ENCODE measurements at places on chromosomes 2 and 18.
A peak's percentile ranks its signal among the peaks of the same experiment; 100 is the strongest.

DNA sequence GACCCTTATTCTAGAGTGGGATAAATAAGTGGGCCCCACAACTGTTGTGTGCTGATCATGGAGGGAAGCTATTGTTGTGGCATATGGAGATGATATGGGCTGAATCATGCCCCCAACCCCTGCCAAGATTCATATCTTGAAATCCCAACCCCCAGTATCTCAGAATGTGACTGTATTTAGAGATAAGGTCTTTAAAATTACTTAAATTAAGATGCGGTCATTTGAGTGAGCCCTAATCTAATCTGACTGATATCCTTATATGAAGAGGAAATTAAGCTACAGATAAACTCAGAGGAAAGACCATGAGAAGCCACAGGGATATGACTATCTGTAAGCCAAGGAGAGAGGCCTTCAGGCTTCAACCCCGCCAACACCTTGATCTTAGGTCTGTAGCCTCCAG lies 188.3 kb upstream of the RND3 start:
- no peak for DNase-seq

GRCh38 chr18:36931106-36931505 lies 102.2 kb downstream of the KIAA1328 start:
- DNase-seq: no peak

DNA sequence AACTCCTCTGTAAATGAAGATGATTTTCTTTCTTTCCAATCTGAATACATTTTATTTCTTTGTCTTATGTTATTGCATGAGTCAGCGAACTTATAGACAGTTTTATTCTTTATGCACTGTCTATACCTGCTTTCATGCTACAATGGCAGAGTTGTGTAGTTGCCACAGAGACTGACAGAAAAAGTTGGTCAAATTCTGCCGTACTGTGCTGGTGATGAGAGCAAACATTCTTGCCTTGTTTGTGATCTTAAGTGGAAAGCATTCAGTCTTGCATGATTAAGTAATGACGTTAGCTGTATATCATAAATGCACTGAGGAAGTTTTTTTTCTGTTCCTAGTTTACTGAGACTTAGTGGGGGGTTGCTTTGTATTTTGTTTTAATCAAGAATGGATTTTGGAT lies 32.9 kb downstream of the ZC3H15 start:
- no peak for DNase-seq

DNA sequence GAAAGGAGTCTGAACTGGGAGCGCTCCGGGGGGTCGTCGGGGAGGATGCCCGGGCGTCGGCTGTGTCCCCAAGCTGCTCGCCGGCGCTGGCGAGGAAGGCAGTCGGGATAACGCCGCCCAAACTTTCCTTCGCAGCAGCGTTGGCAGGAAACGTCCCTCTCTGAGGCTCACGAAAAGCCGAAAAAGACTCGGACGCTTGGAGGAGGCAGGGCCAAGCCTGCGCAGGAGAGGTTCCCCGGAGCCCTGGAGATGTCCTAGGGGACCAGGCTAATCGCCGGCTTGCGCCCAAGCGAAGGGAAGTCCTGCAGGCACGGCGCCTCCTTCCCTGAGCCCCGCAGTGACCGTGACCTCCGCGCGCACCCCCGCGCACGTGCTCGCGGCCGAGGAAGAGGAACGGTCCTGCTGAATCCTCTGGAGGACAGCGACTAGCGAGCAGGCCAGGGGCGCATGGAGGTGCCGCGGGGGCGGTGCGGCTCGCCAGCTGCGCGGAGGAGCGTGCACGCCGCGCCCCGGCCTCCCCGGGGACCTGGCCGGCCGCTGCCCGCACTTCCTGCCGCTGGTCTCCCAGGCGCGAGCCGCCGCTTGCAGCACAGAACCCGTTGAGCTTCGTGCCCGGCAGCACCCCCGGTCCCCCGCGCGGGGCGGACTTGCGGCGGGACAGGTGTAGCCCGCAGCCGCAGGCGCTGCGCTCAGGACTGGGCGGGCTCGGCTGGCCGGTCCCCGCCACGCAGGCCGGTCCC lies at the start of gene SH3RF3:
TSS of gene SH3RF3 (plus strand) at position 590 of the 740 bp plus-strand sequence.
- no peak for DNase-seq

DNA sequence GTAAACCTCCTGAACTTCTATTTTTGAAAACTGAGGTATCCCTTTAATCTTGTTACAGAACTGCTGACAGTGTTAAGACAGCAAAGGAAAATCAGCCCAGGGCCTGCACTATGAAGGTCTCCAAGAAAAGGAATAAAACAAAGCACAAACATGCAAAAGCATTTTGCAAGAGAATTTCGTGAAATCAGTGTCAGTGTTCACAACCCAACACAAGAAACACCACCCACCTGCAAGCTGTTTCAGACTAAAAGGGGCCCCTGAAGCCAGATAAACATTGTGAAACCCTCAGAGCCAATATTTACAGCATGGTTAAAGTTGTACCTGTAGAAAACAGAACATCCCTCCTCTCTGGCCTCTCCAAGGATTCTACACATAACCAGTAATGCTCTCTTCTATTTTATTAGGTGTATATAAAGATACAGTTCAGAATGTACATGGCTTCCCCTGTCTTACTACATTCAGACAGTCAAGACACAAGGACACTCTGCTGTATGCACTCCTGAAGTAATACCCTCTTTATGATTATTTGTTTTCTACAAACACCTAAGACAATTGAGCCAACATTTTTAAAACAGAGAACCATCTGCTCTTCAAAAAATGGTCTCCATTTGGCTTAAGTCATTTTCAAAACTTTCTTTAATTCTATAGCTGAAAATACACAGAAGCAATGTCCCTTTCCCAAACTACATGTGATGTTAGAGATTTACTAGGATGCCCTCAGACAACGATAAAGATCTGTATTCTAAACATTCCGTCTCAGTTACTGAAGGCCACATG lies 149.5 kb upstream of the ZFP36L2 start:
- DNase-seq: no peak

DNA sequence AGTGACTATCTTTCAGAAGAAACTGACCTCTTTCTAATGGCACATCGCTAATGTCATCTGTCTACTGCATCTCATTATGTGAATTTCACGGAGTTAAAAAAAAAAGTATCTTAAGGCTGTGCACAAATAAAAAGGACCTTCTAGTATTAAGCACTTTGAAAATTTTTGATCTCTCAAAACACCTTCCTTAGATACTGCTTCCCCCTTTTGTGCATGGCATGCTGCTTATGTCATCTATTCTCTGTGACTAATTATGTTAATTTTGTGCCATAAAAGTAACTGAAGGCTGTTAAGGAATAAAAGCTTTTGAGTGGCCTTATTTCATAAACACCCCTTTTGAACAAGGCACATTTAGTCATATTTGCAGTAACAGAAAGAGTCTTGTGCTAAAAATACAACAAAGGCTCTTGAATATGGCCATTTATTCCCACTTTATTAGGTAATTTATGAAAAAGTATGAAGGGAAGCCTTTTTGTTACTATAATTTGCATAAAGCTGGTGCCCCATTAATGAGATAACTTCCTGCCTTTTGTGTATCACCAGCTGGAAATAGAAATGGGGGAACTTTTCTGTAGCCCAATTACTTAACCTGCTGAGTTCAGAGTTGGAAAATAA lies 1412.0 kb upstream of the ZEB2 start:
- DNase-seq: no peak

DNA sequence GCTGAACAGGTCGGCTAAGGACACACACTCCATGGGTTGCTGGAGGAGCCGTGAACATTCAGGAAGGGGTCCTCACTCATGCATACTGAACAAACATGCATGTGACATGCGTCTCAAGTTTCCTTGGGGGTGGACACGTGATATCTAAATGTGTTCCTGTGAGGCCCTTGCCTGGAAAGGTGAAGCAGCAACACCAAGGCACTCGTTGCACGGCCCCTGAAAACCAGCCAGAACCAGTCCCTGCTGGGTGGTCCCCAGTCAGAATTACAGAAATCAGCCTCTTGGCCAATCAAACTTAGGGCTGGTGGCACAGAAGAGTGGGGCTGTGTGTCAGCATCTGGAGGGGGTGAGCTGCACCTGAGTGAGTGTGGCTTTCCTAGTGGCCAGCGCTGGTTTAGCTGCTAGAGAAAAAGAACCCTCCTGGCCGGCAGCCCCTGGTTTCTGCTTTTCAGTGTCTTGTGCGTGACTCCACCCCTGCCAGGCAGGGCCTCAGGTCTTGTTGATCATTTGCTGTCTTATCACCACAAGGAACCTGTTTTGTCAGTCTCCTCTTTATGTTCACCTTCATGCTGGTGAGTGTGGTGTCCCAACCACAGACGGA lies 3.2 kb upstream of the AQP12B start:
- no peak for DNase-seq

- DNase-seq: peak; percentile 83
Observed at GRCh38 chr2:84938194-84938879, 32.6 kb upstream of the KCMF1 start.

GRCh38 chr2:233789554-233789953 lies 11.4 kb downstream of the MROH2A start:
- DNase-seq: no peak

GRCh38 chr2:169509298-169509885 lies at the start of gene KLHL41:
TSS of gene KLHL41 (plus strand) at chr2:169509702. CDS start at chr2:169509779, 77 bp downstream.
- DNase-seq: no peak

DNA sequence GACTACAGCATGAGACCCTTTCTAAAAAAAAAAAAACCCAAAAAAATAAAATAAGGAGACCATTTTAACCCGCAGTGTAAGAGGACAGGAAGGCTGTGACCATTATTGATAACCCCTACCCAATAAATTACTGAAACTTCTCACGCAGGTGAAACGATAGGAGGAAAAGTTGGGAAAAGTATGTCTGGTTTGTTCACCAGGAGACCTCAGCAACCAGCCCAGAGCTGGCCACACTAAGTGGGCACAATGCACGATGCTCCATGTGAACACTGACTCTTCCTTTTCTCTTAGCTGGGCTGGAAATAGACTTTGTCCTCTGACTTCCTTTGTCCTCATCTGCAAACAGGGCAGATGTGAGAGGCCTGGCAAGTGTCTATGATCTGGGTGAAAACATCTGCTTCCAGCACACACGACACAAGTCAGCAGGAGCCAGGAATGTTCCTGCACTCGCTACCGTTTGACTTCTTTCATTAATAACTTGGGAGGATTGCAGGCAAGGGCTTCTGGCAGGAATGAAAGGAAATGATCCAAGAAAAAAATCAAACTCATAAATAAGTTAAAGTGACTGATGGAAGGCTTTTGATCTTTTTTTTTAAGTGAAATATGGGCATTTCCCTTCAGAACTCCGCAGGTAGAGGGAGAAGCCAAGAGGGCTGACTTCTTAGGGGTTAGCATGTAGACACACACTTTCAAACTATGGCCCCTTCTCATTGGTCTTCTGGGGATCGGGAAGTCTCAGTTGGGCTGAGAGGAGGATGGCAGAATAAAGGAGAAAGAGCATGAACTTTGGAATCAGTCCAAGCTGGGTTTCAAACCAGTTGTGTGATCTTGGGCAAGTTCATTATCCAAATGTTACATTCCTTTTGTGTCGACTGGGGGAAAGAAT lies 137.4 kb upstream of the MYCN start:
- DNase-seq: no peak

GRCh38 chr2:169395821-169396374 lies 33.6 kb upstream of the LRP2 start:
- no peak for DNase-seq

GRCh38 chr2:199833525-199833924 lies 17.5 kb downstream of the FTCDNL1 start:
- no peak for DNase-seq

DNA sequence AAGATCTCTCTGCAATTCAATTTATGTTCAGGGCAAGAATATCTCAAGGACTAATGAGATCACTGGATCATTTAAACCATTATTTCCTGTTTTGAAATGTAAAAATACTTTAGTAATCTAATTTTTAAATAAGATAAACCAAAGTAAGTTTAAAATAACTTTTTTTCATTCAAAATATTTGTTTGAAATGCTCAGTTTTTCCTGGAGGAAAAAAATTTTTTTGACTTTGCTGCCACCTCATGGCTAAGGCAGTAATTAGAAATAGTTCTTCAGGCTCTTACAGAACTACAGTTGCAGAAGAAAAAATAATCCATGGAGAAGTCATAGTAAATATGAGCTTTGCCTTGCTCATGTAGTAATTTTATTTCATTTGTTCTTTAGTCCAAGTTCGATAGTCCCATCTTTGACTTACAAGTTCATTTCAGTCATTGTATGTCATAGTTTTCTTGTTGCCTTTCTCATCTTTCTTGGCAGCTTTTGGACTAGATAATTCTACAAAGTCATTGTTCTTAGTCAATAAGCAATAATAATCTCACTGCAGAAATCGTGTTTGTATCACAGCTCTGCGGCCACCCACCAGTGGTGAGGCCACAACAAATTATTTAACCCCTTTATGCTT lies 127.4 kb downstream of the DPP4 start:
- peak; percentile 57 for DNase-seq

DNA sequence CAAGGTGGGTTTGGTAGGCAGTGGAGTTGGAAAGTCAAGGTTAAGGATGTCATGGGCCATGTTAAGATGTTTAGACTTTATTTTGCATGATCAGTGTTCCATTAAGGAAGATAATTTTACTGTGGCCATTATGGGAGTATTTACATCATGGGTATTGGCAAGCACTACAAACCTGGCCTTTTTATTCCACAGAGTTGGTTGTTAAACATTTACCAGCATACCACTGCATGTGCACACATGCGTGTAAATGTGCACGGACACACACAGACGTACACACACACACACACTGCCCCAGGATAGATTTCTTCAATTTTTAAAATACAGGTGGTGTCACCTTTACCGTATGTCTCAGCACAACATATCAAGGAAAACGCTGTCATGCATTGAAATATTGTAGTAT lies 51.4 kb upstream of the ITGA6 start:
- no peak for DNase-seq

DNA sequence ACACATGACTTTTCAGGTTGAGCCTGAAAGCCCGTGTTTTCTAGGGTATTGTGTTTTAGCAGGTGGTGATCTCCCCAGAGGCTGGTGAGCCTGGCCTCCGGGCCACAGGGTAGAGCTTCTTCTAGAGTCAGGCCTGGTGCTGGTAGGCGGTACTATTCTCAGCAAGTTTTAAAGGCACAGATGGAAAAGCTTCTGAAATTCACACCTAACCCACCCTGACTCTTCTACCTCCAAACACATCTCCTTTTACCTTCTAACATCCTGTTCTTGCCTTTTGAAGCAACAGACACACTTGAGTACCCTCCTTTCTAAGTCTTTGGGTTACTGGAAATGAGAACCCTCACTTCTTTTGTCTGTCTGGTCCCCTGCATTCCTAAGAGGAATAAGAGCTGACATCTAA lies 191.1 kb downstream of the SETBP1 start:
- DNase-seq: no peak

DNA sequence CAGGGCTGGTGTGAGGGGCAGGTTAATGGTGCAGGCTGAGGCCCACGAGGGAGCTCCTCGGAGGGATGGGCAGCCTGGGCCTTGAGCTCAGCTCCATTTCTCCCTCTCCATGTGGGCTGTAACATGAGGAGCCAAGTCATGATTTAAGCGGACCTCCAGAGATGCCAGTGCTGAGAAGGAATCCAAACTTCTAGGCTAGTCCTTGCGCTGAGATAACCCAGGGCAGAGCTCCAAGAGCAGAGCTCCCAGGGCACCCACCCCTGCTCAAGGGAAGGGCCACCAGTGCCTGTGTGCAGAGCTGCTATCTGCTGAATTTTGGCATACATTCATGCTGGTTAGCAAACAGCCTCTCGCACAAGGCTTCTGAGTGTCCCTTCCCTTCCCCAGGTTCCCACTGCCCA lies 95.1 kb downstream of the MRO start:
- no peak for DNase-seq
